A172 (cell line): ENCODE measurements at places on chromosomes 16 and 17.

- DNase-seq = no peak
These were observed 151.9 kb downstream of the MSI2 start for GRCh38 chr17:57408071-57408811.

GRCh38 chr16:86015606-86016005 is 116.6 kb downstream of the IRF8 start:
- DNase-seq = no peak

GRCh38 chr16:5062790-5063765 is 2.7 kb downstream of the C16orf89 start:
- DNase-seq = no peak

- DNase-seq = no peak
These were observed 65.0 kb downstream of the CRISPLD2 start for GRCh38 chr16:84884596-84885341.

- no peak for DNase-seq
These were observed 41.2 kb downstream of the PRMT7 start for GRCh38 chr16:68351991-68352431.

DNA sequence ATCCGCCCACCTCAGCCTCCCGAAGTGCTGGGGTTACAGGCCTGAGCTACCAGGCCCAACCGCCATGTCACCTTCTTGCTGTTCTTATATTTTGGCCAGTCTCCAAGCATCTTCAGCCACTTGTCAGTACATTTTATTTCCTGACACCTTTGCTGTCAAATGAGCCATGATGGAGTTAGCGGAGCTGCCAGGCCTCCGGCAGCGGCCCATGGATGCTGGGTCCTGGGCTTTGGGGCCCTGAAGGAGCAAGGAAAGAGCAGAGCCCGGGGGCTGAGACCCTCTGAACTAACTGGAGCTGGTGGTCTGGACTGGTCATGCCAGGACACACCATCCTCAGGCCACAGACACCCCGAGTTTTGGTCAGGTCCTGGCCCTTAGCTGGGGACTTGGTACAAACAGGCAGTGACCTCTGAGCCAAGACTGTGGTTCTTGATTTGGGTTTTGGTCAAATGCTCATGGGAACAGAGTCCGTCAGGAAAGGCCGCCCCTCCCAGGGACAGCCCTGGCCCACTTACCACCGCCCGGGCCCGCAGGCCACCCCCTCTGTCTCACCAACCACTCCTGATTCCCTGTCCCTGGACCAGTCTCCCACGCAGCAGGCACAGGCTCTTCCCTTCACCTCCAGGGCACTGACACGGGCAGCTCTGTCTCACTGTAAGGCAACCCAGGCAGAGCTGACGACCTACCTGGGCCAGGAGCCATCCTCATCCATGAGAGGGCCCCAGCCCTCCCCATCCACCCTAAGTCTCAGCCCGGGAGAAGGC is 42.0 kb downstream of the TNFRSF13B start:
- DNase-seq = no peak
